Uterine smooth muscle cell (primary cell): ENCODE measurements at places on chromosomes 7 and 10. TPM values are rescaled to one million over a fixed set of nuclear protein-coding genes. Genes with fewer than 3 reads are reported as not detected.

Gene PIK3AP1
- under 0.01 and 0.12 TPM in 2 replicates for total RNA-seq

Gene PRKRIP1
- total RNA-seq, result 18.3 and 20.5 TPM in 2 replicates

Gene CACNB2
- 0.33 and 0.75 TPM in 2 replicates for total RNA-seq

Gene ABCB1
- 0.50 and 1.3 TPM in 2 replicates for total RNA-seq

Gene BLNK
- not detected in 2 replicates for total RNA-seq

Gene GPR22
- under 0.01 and 1.1 TPM in 2 replicates for total RNA-seq

Gene TAS2R41
- total RNA-seq, result not detected in 2 replicates

Gene PWWP2B
- 17.4 and 19.0 TPM in 2 replicates for total RNA-seq

Gene CYP2E1
- total RNA-seq, result 0.22 and 0.37 TPM in 2 replicates
